ENCODE measurements at places on chromosomes 4 and X.

GRCh38 chr4:26343038-26343398, 22.2 kb downstream of the RBPJ start:
- no peak for DNase-seq

GRCh38 chr4:154838155-154838554, 57.1 kb downstream of the RBM46 start:
- DNase-seq, result no peak

DNA sequence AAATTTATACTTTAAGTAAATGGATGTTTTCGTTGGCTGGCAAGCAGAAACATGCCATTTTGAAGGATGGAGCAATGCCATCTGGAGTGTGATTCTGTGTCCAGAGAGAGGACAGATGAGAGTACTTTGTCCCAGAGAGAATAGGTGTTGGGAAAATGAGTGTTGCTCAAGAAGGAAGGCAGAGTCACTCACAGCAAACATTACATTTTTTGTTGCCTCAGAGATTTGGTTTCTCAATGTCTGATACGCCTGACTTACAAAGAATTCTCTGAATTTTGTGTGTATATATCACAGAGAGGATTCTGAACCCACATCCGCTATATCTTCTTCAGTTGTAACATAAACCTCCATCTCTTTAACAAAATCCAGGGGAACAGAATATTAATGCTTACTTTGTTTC, 102.8 kb upstream of the PCDH18 start:
- DNase-seq, result no peak

DNA sequence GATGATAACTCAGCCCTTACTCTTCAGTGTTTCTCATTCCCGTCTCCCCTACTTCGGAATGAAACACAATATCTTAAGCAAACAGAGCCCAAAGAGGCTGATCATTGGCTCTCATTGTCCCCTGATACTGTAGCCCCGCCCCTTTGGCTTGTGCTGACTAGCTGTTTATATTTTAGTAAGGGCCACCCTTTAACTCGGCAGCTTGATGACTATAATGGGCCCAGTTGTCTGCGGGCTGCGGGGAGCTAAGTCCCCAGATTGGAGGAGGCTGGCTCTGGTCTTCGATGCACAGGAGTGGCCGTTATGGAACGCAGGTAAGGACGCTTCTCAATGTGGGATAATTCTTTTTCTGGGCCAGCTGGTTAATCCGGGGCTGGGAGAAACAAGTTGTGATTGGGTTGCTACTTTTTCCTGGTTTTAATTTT, at the start of gene TRIM2:
Gene TRIM2 (plus strand): TSS at position 197 of the 425 bp plus-strand sequence. CDS start 88 bp downstream, at position 285.
- no peak for DNase-seq

GRCh38 chr4:141432000-141432712, 204.2 kb upstream of the IL15 start:
- DNase-seq, result no peak

GRCh38 chr4:82358847-82359246, 14.9 kb downstream of the HNRNPD start:
- no peak for DNase-seq

DNA sequence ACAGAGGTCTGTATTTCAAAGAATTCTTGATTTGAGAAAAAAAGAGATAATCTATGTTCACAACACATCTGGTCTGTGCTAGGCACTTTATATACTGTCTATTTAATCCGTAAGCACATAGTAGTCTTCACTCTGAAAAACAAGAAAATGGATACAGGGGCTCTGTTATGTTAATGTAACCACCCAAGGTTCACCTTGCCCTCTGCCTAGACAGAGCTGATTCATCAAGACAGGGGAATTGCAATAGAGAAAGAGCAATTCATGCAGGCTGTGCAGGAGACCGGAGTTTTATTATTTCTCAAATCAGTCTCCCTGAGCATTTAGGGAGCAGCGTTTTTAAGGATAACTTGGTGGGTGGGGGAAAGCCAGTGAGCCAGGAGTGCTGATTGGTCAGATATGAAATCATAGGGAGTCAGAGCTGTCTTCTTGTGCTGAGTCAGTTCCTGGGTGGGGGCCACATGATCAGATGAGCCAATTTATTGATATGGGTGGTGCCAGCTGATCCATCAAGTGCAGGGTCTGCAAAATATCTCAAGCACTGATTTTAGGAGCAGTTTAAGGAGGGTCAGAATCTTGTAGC, 92.9 kb upstream of the TNIP3 start:
- DNase-seq, result no peak

GRCh38 chr4:4780729-4781244, 78.7 kb upstream of the MSX1 start:
- no peak for DNase-seq

- no peak for DNase-seq
These were observed 183.0 kb upstream of the HAND2 start for GRCh38 chr4:173713026-173713425.

GRCh38 chr4:101039367-101039766, 308.0 kb downstream of the PPP3CA start:
- DNase-seq, result no peak

DNA sequence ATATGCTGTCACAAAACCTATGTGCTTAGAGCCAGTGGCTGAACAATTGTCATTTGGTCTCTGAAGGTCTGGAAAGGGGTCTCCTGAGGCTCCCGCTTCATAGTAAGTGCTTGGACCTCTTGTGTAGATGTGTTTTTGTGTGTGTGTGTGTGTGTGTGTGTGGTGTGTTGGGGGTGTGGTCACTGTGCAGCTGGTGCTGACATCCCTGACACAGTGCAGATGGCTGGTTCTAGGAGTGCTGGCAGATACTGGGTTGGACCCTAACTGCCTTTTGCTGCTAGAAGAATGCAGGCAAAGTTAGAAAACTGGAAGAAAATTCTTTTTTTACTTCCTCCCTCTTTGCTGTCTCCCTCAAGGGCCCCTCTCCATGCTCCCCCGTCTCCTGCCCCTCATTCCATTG, 1872.6 kb downstream of the ARAP2 start:
- no peak for DNase-seq

GRCh38 chrX:18390941-18391538, 34.4 kb upstream of the CDKL5 start:
- DNase-seq, result peak; percentile 46

- DNase-seq, result no peak
These were observed 2666.5 kb downstream of the ARAP2 start for GRCh38 chr4:33577791-33578190.

DNA sequence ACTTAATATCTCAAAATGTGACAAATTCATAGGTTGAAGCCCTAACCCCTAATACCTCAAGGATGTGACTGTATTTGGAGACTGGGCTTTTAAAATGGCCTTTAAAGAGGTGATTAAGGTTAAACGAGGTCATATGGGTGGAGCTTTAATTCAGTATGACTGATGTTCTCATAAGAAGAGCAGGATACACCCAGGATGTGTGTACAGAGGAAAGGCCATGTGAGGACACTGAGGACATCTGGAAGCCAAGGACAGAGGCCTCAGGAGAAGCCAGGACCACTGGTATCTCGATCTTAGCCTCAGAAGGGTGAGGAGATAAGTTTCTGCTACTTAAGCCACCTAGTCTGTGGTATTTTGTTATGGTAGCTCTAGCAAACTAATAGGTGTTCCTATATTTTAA, 49.0 kb upstream of the SHISA3 start:
- DNase-seq, result no peak

- no peak for DNase-seq
These were observed 534.9 kb upstream of the FMR1 start for GRCh38 chrX:147376601-147377422.

GRCh38 chr4:110296892-110297291, 98.5 kb upstream of the ELOVL6 start:
- DNase-seq, result no peak

DNA sequence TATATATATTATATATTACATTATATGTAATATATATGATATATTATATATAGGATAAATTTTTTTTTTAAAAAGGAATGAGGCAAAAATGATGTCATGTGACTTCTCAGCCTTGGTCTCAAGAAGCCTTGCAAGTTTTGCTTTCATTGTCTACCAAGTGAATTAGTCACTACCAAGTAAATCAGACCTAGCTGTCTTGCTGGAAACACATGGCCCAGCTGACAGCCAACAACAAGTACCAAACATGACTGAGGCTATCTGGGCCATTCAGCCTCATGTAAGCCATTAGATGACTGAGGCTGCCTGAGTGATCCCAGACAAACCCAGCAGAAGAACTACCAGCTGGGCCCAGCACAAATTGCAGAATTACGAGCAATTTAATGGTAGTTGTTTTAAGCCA, 44.9 kb downstream of the HAND2 start:
- no peak for DNase-seq

- no peak for DNase-seq
These were observed 112.0 kb upstream of the TBL1X start for GRCh38 chrX:9352694-9353411.

DNA sequence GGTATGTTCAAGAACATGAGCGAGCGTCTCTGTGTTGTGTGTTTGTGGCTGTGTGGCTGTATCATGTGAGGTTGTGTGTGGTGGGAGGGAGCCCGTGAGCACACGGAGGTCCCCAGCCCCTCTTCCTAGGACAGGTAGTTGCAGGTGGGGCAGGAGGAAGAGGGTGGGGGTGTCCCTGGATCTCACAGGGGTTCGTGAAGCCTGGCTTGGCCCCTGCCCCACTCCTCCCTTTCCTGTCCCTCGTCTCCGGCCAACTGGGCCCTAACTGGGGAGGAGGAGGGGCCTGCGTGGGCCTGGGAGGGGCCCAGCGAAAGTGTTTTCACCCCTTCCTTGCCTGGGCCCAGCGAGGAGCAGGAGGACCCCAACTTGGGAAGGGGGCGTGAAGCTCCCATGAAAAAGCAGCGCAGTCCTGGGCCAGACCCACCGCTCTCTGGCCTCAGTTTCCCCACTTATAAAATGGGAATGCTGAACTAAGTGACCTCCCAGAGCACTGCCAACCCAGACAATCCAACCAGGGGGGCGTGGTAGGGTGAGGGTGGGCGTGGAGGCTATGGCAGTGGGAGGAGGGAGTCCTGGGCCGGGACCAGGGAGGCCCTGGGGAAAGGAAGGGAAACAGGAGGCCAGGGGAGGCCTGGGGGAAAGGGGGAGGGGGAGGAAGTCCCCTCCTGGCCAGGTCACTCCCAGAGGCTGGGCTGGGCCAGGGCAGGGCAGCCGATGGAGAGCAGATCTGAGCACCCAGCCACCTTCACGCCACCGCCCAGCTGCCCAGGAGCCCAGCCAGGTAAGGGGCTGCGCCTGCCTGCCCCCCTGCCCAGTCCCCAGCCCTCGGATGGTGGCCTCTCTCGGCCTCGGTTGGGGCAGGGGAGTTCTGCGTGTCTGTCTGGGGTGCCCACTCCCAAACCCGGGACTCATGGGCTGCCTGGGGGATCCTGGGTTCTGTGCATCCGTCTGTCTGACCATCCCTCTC, at the start of gene AVPR2:
Gene AVPR2 (plus strand): TSS at position 683 of the 967 bp plus-strand sequence. CDS start 473 bp downstream, outside the sequence.
- DNase-seq, result no peak

GRCh38 chr4:119477412-119478053, 151.1 kb downstream of the PDE5A start:
- no peak for DNase-seq

DNA sequence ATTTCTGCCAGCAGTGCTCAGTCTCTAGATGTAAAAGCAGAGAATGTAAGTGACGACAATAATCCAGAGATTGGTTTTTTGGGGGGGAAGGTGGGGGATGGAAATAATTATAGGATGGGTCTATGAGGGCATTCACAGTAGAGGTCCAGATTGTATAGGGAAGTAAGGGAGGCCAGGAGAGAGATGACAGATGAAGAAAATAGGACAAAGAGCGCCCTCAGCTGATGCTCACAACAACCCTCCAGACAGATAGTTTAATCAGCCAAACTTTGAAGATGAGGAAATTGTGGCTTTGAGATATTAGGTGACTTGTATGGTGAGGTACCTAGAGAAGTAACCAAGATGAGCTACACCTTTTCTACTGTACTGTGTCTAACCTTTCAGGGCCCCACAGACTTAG, 137.9 kb downstream of the MAGEB17 start:
- no peak for DNase-seq

DNA sequence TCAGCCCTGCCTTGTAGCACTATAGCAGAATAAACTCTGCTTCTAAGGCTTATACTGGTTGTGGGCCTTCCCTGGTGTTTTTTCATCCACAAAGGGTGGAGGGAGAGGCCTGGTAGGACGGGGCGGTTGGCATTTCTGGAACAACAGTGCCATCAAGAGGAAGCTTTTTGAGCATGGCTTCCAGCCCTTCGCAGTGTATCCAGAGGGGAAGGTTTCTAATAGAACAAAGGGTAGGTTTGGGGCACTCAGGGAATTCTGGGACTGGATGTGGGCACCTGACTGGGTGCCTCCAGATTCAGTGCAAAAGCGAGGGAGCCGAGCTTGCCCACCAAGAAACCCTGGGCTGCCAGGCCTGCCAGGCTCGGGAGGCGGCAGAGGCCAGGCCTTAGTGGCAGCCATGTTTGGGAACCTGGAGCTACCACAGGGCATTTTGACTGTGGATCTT, 229.6 kb upstream of the AGTR2 start:
- no peak for DNase-seq

- DNase-seq, result no peak
These were observed 9.0 kb downstream of the RAB9A start for GRCh38 chrX:13697976-13698375.

DNA sequence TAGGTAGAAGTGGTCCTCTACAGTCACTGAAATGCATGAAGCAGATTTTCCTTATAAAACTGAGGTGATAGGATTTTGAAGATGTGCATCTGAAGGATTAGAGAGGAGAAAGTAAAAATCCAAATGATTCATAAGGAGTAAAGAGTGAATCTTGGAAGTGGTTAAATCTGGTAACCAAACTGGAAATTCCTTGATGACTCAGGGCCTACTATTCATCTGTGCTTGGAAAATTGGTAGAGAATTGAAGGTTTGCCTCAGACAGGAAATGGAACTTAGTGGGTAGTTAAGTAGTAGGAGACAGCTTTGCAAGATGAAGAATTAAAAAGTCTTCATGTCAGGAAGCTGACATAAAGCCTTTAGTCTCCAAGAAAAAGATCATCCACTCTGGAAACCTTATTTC, 368.9 kb upstream of the CTSO start:
- DNase-seq, result no peak

- no peak for DNase-seq
These were observed 118.5 kb upstream of the GUCY1A1 start for GRCh38 chr4:155548173-155548572.

GRCh38 chr4:54187148-54187547, 41.9 kb upstream of the PDGFRA start:
- no peak for DNase-seq

- DNase-seq, result no peak
These were observed 27.5 kb downstream of the OTUD6A start for GRCh38 chrX:70089604-70090297.
